Occipital lobe (tissue), 3 donors: ENCODE measurements at places on chromosomes 12 and 14.

GRCh38 chr14:35944847-35945246 is 118.7 kb downstream of the BRMS1L start:
- no peak for DNase-seq

DNA sequence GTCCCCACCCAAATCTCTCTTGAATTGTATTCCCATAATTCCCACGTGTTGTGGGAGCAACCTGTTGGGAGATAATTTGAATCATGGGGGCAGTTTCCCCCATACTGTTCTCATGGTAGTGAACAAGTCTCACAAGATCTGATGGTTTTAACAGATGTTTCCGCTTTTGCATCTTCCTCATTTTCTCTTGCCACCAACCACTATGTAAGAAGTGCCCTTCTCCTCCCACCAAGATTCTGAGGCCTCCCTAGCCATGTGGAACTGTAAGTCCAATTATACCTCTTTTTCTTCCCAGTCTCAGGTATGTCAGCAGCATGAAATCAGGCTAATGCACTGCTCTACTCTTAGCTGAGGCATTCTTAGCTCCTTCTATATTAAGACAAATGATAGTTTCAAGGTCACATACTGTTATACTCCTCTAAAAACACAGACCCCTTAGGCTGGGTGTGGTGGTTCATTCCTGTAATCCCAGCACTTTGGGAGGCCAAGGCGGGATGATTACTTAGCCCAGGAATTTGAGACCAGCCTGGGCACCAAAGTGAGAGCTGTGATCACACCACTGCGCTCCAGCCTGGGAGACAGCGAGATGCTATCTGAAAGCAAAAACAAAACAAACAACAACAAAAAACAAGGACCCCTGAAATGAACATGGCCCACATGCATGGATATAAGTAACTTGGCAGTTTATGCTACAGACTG is 3.6 kb downstream of the SCAF11 start:
- DNase-seq: no peak

DNA sequence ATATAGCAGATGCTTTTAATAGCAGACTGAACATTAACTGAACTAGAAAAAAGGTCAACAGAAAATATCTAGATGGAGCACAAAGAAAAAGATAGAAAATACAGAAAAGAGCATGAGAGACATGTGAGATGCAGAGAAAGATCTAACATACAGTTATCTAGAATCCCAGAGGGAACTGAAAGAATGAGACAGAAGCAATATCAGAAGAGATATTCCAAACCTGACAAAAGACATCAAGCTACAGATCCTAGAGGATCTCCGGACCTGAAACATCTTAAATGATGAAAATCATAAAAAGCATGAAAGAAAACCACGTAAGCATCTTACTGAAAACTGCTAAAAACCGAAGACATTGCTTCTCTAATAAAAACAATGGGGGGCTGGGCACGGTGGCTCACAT is 75.0 kb downstream of the NUMB start:
- no peak for DNase-seq

DNA sequence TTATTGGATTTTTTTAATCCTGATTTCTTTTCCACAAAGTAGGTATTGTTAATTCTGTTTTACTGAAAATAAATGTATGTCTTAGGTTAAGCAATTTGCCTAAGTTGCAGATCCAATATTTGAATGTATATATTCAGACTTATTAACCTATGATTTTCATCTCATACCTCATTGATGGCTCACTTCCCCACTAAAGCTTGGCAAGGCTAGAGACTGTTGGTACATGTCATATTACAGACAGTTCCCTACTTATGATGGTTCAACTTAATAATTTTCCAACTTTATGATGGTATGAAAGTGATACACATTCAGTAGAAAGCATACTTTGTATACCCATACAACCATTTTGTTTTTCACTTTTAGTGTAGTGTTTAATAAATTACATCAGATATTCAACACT is 33.2 kb upstream of the KCNH3 start:
- no peak for DNase-seq

DNA sequence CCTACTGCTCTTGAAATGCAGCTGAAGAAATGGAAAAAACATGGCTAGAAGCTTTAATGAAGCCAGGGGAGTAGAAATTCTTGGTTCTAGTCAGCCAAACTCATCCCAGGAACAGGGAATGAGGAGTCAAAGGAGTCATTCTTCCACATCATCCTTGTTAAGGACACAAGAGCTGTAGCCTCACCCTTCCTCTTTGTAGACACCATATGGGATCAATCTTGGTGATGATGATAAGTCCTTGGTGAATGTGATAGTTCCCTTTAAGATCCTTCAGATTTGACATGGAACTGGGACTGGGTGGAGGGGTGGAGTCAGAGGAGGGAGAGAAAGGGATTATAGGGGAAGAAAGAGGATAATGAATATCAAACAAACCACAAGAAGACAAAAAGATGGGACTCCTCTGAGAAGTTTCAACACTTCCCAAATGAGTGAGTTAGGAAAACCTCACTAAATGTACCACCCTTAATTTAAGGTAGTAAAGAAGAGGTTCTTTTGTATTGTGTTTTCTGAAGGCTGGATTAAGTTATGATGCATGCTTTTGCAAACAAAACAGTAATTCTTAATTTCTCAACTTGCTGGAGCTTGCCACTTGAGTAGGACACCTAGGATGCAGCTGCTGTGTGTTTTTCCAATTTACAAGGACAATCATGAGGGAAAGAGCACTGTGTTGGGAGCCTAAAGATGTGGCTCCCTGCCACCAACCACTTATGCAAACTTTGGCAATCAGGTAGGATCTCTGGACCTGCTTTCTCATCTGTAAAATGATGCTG is 104.0 kb downstream of the WIF1 start:
- DNase-seq: no peak

DNA sequence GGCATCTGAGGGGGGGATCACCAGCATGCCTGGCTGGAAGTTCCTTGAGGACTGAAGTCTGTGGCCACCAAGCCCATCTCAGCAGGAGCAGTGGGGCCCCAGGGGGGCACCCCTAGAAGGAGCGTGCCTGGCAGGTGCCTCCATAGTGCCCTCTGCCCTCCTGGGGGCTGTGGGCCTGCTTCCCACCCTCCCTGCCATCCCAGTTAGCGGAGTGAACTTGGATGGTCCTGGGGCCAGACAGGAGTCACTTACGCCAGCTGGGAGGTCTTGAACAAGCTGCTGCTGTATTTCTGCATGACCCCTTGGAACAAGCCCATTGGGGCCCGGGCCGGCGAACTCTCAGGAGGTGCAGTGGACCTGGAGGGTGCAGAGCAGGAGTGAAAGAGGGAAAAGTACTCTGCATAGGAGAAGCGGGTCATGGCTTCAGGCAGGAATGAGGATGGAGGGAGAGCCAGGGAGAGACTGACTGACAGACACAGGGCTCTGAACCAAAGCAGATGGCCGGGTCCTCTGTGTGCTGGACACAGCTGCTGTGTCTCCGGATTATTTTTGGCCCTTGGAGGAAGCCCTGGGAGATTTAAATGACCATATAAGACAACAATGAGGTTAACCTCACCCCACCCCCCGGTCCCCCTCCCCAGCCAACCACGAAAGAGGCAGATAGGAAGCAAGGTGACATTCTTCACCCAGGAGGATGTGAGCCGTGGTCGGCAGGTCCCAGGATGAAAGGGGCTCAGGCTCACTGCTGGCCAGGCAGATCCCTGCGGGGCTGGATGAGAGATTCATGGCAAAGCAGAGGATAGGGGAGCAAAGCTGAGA is 19.6 kb downstream of the ASB2 start:
- no peak for DNase-seq

- no peak for DNase-seq
Measured at GRCh38 chr12:15143467-15143866, 77.8 kb downstream of the RERG start.

GRCh38 chr12:53267306-53267998 is 647 bp upstream of the ESPL1 start:
- no peak for DNase-seq

GRCh38 chr12:97752129-97752528 is 289.5 kb downstream of the RMST start:
- DNase-seq: no peak

- DNase-seq: no peak
Measured at GRCh38 chr12:43362910-43363694, 188.9 kb downstream of the ADAMTS20 start.

DNA sequence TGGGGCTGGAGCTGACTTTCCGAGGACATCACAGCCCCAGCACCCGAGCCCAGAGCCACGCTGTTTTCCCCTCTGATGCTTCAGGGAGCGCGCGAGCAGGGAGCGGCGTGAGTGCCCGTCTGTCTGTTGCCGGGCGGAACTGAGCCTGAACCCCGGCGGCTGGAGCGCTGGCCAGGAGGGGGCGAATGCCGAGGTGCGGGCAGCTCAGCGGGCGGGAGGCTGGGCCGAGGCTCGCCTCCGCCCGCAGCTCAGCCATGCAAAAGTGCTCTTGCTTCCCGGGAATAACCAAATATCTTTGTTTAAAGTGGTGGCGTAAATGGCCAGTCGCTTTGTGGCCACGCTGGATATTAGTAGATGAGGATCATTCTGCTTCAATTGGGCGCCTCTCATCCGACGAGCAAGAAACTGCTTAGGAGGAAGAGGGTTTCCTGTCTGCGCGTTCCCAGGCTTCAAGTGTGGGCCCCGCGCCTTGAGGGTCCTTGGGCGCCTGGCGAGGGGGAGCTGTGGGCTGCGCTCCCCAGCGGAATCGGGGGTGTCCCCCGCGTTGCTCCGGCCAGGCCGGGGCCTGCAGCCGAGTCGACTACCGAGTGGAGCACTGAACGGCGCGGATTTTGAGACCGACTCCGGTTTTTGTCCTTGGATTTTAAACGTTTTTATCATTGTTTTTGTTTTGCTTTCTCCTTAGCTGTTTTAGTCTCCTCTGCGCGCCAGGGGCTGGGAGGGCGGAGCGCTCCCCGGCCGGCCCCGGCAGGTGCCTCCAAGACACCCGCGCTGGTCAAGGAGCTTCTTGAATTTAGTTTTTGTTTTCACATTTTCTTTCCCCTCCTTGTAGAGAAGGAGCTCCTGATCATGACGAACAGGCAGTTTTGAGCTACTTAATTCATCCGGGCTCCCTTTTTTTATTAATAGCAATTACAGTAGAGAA is 831 bp upstream of the NKX2-1 start:
- DNase-seq: no peak

DNA sequence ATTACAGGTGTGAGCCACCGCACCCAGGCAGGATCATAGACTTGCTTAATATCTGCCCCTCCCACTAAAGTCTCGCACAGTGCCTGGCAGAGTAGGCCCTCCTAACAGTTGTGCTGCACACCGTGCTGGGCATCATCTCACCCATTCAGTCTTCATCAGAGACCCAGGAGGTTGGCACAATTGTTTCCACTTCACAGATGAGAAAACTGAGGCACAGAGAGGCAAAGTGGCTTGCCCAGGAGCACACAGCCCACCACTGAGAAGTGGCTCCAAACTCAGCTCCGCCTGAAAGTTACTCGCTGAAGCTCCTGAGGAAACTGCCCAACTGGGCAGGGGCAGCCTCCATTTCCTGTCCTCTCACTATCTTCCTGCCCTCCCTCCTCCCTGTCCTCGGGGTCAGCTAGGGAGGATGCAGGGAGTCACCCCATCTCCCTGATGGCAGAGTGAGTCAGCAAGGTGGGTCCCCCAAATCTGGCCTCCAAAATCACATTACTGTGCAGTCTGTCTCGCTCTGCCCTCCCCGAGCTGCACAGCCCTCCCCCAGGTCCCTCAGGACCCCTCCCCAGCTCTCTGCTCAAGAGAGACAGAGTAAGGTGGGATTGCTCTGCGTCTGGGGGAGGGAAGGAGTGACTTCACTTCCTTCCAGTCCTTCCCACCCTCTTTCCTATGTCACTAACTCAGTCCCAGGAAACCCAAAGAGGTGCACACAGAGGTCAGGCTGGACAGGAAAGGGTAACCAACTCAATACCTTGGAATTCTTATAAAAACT is 5.7 kb downstream of the SLC8B1 start:
- DNase-seq: no peak

DNA sequence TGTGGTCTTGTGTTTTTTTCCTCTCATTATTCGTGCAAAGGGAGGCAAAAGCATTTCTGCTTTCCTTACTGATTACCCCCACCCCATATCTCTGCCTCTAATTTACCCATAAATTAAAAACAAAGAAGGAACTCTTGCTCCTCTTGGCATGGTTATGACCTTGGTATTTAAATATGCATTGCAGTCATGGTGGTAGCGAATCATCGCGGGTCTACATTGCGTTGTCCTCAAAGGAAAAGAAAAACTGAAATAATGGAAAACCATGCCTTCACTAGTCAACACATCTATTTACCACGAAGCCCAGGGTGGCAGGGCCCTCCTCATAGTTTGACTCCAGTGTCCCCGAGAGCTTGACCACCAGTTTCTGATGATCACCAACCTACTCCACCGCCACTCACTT is 126.7 kb upstream of the PARP11 start:
- DNase-seq: no peak

- DNase-seq: no peak
Measured at GRCh38 chr12:113835896-113836295, 130.2 kb downstream of the RBM19 start.

GRCh38 chr12:55771736-55772135 is 28.8 kb downstream of the GDF11 start:
- DNase-seq: no peak

DNA sequence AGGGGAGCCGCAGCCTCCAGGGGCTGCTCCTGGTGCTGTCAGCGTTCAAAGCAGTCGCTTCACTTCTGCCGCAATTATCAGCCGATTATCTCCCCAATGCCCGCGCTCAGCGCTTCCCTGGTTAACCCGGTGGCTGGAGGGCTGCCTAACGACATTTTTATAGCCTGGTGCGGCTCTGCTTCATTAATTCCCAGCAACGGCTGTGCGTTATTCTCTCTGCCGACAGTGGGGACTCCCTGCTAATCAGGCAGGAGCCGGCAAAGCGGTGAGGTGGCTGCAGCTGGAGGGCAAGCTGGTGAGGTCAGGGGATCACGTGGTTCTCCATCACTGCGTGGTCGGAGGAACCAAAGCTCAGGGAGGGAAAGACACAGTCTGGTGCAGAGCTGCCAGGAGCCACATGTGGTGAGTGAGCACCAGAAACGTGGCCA is 62.9 kb downstream of the GLRX5 start:
- DNase-seq: peak; percentile 4

DNA sequence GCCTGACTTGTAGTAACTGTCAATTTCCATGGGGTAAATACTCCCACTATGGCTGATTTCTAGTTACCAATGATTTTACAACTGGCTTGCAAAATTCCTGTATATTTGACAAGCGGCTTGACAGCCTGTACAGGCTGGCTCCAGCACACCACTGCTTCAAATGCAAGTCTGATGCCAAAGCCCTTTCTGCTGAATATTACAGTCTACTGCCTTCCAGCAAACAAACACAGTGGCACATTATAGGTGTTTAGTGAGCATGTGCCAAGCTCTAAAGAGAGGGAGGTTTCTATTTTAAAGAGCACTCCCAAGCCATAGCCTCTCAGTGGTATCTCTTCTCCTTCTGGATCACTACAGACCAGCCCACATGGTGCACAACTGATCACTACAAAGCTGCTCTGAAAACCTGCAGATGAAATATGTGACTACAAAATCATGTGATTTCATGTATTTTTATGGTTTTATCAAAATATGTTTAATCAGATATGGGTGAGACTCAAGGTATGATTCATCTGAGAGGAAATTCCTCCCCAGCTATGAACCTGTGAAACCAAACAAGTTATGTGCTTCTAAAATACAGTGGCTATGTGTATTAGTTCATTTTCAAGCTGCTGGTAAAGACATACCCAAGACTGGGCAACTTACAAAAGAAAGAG is 101.5 kb downstream of the RPAP3 start:
- no peak for DNase-seq
